Activated T-helper 1 cell treated with anti-CD3 and anti-CD28 coated beads, Interleukin-2, amount 50 U/mL, for 16 hours (primary cell): ENCODE measurements at places on chromosomes 12 and 14.

GRCh38 chr14:77589099-77589498 is 27.3 kb downstream of the SPTLC2 start:
- DNase-seq: no peak

GRCh38 chr14:76138758-76139723 is 12.7 kb upstream of the GPATCH2L start:
- DNase-seq: no peak

DNA sequence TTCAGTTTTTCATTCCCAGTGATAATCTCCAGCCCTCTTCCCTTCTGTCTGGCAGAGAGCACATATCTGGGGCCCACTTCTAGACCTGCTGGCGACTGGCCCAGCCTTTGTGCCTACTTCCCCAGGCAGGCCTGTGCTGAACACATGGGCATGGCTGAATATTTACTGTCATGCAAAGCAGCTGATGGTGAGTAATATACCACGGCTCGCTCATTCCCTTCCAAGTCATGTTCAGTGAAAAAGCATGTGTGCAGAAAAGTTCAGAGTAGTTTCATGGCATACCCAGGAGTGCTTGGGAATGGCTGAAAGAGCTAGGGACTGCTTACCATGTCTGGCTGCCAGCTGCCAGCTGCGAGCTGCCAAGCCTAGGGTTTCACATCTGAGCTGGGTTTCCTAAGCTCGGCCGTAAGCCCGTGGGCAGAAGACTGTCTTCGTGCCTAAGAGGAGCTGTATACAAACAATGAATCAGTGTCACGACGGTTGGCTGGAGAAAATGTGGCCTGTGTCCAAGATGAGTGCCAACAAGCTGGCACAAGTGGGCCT is 179.9 kb upstream of the PELI2 start:
- no peak for DNase-seq

GRCh38 chr12:32776258-32776657 is 20.6 kb upstream of the YARS2 start:
- DNase-seq: no peak

- no peak for DNase-seq
These were observed 587 bp upstream of the C12orf75 start for GRCh38 chr12:105329926-105330282.

- no peak for DNase-seq
These were observed 247.6 kb downstream of the TMEM121 start for GRCh38 chr14:105774001-105774400.

GRCh38 chr14:102396521-102396920 is 33.8 kb downstream of the TECPR2 start:
- DNase-seq: no peak

DNA sequence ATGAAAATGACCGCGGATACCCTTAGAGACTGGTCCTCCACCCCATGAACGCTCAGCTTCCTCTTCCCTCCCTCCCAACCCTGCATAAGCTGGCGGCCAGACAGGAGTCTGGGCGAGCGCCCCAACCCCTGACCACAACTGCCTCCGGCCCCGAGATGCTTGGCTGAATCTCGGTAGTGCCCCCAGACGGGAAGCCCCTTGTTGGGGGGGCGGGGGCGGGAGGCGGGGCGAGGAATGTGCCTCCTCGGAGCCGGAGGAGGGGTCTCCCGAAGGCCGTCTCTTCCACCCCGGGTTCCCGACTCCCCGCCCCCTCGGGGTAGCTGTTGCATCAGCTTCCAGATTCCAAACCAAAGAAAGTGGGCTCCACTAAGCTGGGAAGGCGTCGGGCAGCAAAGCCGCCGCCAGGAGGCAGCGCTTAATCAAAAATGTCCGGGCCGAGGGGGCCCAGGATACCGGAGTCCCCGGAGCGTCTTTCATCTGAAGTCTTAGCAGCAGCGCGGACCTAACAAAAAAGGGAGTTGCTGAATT is 7.1 kb upstream of the MRPL52 start:
- DNase-seq: peak; percentile 44

- no peak for DNase-seq
These were observed 214.4 kb downstream of the SPTSSA start for GRCh38 chr14:34247605-34248004.

- no peak for DNase-seq
These were observed 435.8 kb downstream of the NRXN3 start for GRCh38 chr14:78605897-78606500.
